ENCODE measurements at places on chromosomes 6 and 20.

DNA sequence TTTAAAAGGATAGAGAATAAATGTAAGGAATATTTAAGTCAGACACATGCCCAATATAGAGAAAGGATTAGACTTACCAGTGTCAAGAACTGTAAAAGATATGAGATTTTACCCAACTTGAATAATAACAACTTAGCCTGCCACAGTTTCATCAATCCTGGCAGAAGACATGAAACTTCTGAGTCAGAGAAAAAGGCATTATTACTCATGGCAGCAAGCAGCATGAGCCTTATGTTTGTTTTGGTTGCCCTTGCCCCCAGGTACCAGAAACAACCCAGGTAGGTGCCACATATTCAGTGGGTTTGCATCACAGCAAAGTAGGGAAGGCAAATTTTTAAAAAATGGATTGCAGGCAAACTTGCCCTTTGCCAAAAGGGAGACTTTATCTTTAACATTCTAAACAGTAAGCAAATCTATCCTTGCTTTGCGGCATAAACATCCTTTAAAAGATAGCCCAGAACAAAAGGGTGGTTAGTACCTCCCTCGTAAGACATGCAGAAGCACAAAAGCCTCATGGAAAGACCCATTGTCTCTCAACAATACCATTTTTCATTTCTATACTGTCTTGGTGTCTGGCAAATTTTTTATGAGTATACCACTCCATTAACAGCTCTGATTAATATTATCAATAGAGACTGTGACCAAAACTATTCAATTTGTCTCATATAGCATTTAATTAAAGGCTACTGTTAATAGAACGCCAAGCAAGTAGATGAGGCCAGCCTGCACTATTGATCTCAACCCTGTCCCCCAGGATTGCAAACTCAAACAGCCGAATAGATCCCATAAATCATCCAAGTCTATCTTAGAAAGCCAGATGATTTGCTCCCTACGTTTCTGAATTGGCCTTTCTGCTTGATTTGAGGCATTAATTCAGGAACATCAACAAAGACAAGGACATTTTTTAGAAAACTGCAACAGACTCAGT is 185.1 kb downstream of the COL19A1 start:
- no peak for DNase-seq

DNA sequence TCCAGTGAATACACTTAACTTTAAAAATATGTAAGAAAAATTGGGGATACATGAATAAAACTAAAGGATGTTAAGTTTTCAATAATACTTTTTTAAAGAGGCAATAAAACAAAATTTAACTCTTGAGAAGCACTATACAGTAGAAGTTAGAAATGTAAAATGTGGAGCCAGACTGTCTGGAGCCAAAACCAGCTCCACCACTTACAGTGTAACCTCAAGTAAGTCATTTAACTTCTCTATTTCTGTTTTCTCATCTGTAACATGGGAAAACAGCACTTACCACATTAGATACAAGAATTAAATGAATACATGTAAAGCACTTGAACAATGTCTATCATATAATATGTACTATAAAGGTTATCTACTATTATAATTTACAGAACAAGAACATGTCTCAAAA is 6.7 kb downstream of the ATG5 start:
- DNase-seq, result no peak

GRCh38 chr6:134698228-134698627 is 251.7 kb downstream of the ALDH8A1 start:
- no peak for DNase-seq

DNA sequence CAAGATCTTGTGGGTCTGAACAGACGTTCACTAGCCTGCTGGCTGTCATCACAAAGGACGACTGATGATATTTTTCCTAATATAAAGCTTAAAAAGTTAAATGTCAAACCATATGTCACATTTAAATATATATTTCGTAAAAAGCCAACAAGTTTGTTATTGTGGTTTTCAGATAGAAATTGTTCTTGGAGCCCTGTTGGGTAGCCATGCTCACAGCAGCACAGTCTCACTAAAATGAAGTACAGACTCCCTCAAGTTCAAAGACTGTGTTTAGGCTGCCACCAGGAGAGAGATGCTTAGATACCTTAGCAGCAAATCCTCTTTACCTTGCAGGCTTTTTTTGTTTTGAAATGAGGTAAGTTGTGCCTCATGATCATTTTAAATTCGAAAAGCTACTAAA is 17.8 kb downstream of the EEF1E1 start:
- DNase-seq, result no peak

GRCh38 chr20:47949230-47949629 is 163.9 kb upstream of the SULF2 start:
- no peak for DNase-seq

DNA sequence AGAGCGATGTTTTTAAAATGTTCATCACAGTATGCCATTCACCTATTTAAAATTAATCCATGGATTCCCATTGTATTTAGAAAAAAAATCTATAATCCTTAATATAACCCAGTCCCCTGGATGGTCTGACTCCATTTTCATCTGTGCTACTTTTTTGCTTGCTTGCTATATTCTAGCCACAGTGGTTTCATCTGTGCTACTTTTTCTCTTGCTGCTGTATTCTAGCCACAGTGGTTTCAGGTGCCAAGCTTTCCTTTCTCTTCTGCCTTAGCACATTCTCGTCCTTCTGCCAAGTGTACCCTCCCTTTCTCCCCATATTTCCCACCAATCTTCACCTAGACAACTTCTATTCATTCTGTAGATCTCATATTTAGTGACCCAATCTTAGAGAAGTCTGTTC is 33.3 kb upstream of the SOX4 start:
- DNase-seq, result no peak

DNA sequence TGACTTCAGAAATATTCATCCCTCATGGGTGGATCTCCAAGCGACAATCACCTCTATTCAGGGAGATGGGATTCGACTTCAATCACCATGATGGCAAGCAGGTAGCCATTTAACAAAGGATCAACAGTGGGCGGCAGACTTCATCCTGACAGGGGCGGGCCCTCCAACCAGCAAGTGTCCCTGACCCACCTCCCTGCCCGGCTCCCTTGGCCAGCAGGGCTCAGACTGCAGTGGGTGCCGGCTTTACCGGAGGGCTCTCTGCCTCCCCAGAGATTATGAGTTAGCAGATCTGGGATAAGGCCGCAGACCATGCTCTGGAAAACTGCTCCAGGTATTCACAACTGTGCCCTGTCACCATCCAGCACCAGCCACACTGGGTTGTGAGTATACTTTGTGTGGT is 39.4 kb downstream of the PPP1R3G start:
- DNase-seq, result no peak

DNA sequence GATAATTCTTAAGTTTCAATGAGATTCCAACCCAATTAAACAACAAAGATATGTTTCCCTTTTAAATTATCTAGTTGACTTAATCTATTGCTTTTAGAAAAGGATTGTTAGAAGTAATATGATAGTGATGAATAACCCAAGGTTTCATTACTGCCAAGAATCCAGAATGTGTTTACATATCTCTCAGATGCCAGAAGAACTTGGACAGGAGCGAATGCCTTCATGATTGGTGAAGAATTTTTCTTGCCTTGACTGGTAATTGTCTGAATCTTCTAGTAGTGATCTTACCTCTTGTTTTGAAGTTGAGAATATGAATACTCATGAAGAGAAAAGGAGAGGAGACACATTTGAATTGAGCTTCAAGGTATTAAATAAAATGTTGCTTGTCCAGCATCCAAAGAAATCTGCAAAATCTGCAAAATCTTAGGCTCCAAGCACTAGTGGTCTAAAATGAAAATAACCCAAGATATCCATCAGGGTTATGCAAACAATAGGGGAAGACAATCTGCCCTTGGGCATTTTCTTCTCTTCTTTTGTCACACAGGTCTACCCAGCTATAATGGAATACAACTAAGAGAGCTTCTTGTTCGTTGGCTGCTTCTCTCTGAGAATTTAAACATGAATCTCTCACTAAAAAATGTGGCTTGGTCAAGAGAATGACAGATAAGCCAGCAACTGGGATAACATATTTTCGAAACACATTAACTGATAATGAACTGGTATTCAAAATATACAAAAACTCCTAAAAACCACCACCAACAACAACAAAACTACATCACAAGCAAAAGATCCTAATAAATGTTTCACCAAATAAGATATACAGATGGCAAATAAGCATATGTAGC is 928.9 kb downstream of the EYS start:
- DNase-seq, result no peak

- DNase-seq, result no peak
Measured at GRCh38 chr6:123598011-123598410, 38.7 kb downstream of the TRDN start.

DNA sequence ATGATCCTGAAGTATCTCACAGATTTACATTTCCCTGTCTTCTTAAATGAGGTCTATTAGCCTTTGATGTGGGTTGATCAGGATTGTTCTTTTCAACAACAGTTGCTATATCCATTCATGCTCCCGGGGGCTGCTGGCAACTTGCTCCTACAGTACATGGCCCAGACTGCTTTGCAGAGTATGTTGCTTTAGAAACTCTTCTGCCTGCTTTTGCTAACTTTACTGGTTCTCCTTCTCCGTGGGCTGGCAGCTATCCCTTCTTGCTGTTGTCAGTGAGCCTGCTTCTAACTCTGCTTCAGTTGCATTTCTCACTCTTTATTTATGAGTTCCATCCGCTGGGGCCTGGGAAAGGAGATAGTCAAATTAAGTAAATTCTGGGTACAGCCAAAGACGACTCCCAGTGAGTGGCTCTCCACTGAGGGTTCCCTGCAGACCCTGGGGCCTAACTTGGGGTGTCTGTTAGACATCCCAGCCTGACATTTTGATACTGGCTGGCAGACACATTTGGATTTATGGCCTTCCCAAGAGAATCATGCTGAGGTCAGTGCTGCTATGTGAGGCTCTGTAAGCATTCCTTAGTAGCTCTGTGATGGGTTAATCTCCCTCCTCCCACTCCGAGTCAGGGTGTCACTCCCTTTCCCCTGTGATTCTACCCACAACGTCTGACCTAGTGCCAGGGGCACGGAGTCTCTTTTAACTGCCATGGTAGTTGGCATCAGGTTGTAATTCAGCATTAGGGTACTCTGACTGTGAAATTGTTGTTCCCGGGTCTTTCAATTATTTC is 73.6 kb downstream of the SLX4IP start:
- no peak for DNase-seq

DNA sequence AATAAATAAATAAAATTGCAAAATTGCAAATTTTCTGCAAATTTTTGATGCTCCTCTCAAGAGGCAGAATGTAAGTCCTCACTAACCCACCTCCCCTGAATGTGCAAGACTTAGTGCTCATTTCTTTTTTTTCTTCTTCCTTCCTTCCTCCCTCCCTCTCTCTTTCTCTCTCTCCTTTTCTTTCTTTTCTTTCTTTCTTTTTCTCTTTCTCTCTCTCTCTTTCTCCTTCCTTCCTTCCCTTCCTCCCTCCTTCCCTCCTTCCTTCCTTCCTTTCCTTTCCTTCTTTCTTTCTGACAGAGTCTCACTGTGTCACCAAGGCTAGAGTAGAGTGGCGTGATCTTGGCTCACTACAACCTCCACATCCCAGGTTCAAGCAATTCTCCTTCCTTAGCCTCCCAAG is 60.1 kb downstream of the ZNF217 start:
- DNase-seq, result no peak

DNA sequence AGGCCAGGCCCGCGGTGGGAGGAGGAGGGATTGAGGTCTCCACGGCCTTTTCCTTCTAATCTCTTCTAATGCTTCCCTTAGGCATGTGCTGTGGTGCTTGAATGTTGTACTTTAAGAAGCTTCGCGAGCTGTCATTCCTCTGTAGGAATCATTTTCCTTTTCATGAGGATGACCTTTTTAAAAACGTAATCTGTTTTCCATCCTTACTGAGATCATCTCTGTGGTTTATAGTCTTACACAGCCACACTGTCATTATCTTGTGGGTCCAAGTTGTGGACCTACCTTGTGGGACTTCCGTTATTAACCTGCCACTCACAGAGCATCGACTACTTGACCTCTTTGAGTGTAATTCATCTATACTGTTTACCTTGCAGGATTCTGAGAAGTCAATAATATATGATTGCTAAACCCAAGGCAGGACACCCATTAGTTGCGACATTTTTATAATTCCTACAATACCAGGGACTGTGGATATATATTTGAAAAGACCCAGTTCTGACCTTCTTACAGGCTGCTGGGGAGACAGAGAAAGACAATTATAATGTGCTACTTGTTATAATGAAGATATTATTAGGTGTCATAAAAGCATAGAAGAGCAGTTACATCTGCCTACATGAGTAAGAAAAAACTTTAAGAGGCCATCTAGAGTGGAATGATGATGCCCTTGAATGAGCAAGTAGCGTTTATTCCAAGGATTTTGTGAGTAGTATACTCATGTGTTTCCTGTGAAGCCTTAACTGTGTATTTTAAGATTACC is 842 bp downstream of the SLC25A27 start:
- no peak for DNase-seq

DNA sequence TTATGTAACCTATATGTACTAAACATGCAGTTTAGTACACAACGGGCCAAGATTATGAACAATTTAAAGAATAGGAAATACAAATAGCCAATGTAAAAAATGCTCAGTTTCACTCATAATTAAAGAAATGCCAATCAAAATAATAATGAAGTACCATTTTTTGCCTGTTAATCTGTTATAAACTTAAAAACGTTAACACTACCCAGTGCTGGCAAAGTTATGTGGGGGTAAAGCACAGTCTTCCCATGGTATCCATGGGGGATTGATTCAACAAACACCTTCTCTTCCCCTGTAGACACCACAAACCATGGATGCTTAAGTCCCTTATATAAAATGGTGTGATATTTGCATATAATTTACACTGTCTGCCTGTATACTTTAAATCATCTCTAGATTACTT is 205.3 kb upstream of the SIM1 start:
- no peak for DNase-seq

DNA sequence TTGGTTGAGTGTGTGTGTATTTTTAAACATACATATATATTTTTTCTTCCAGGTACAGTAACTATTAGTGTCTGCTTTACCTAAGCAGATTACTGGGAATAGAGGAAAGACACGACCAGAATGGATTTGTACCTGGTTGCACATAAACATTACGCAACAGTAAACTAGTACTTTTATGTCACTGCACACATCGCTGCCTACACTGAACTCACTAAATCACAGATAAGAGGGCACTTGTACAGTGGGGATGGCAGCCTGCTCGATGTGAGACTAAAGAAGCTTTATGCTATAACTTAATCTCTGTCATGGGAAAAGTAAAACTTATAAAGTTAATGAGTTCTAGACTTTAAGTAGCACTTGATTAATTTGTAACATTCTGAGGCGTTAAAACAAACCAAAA is 89.5 kb upstream of the SIM1 start:
- DNase-seq, result no peak

- no peak for DNase-seq
Measured at GRCh38 chr20:16369441-16369840, 203.8 kb downstream of the KIF16B start.

DNA sequence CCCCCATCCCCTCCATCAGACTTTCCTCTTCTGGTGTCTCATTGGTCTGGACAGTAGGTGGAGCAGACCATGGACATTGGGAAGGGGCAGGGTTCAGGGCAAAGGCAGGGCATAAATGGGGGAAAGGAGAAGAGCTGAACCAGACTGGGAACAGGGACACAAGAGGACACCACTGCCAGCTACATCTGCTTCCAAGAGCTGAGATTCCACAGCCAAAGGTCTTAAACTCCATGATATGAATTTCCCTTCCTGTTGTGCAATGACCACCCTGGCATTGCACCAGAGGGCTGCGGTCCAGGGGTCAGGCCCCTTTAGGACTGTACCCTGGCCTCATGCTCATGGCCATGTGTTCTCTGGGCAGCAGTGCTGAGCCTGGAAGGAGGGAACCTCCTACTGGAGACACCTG is 137.9 kb downstream of the MAFB start:
- DNase-seq, result no peak

Measured in T-helper 9 cell (primary cell).